ENCODE measurements at places on chromosomes 4 and X. TPM values are rescaled to one million over a fixed set of nuclear protein-coding genes. Genes with fewer than 3 reads are reported as not detected.

The RHOXF1 gene
- 1.2 TPM for total RNA-seq

The UGT8 gene
- 0.74 TPM for total RNA-seq

The VCX3B gene
- not detected for total RNA-seq

The HMX1 gene
- total RNA-seq: not detected

The GRID2 gene
- not detected for total RNA-seq

The PWWP3B gene
- not detected for total RNA-seq

The PDE6B gene
- 18.9 TPM for total RNA-seq

DNA sequence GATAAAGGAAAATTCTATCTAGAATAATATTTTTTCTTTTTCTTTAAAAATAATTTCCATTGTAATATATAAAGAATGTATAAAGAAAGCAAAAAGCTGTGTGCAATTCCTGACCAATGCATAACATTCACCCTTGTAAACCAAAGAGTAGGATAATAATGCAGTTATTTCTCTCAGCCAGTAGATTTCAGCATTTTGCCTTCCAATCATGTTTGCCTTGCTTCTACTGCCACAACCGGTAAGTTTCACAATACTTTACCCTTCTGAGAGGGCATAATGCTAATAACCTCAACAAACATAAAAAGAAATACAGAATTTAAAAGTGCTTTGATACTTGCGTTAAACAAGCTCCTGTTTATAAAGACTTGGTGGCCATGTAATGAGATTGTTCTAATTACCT is 59.9 kb downstream of the CHIC2 start:
- H3K36me3 ChIP-seq: peaks cover 10% of the 10 kb centered on the region
- H3K27ac ChIP-seq: no peak overlapping the region
- DNase-seq: no peak
- no peaks in the 10 kb centered on the region for H3K27me3 ChIP-seq

DNA sequence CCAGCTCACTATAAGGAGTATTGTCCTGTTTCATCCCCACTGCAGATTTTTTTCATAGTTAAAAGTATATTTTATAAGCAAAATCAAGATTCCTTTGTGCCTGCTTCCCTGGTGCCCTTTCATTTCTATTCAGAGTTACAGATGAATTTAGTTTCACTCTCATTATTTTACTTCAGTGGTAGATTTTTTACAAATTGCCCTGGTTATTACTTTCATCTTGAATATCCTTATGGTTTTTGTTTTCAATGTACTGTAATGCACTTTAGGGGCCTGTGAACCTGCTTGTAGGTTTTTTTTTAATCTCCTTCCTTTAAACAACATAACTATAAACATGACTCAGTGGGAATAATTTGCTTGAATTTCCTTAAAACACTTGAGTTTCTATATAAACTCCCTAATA is 126.8 kb downstream of the GPR143 start:
- no peak overlapping the region for H3K27ac ChIP-seq
- DNase-seq: no peak
- H3K4me3 ChIP-seq: no peak overlapping the region
- no peaks in the 10 kb centered on the region for H3K27me3 ChIP-seq

GRCh38 chr4:165325732-165326512 is 1.5 kb upstream of the MSMO1 start:
- peaks cover 10% of the 10 kb centered on the region for H3K36me3 ChIP-seq
- H3K27me3 ChIP-seq: no peaks in the 10 kb centered on the region
- DNase-seq: peak; percentile 12
- peak overlapping the region; percentile 81 for H3K27ac ChIP-seq
- no peak overlapping the region for H3K4me3 ChIP-seq
- H3K4me1 ChIP-seq: peaks cover 9% of the 10 kb centered on the region

- H3K27ac ChIP-seq: no peak overlapping the region
- no peak for DNase-seq
- H3K36me3 ChIP-seq: peaks cover 1% of the 10 kb centered on the region
Observed at GRCh38 chr4:25966171-25966570, 52.2 kb downstream of the SMIM20 start.

DNA sequence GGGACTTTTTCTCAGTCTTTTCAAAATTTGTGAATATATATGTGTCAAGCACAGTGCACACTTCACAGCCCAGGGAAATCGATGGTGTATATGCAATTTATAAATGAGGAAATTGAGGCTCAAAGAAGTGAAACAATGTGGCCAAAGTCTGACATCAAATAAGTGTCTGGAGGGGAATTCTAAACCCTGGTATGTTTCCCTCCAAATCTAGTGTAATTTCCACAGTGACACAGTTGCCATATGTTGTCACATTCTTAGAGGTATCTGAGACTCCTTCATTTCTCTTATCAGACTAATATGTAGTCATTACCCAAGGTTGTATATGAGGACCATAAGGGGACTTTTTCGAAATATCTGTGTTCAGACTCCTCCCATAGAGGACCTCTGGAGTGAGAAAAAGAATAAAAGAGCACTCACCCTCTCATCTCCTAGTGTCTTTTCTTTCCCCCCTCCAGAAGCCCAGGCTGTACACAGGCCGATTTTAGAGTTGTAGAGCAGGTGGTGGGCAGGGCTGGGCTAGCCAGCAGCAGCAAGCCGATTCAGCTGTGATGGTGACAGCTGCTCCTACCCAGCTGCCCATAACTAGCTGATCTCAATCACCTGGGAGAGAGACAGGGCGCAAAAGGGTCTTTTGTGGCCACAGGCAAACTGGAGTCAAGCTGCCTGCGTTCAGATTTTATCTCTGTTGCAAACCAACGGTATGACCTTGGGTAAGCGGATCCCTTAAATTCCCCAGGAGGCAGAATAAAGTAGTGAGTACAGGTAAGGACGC is 55.1 kb downstream of the CLCN5 start:
- no peak overlapping the region for H3K27ac ChIP-seq
- no peak overlapping the region for H3K4me3 ChIP-seq
- H3K4me1 ChIP-seq: no peaks in the 10 kb centered on the region
- no peak for DNase-seq

DNA sequence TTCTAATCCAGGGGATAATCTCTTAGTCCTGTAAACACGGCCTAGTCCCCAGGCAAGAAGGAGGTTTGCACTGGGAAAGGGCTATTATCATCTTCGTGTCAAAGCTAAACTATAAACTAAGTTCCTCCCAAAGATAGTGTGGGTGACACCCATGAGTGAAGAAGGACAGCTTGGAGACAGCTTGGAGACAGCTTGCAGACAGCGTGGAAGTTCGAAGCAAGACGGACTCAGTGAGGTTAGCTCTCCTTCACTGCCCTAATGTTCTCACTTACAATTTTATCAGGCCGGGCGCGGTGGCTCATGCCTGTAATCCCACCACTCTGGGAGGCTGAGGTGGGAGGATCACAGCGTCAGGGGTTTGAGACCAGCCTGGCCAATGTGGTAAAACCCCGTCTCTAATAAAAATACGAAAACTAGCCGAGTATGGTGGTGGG is 19.2 kb upstream of the PLCXD1 start:
- no peaks in the 10 kb centered on the region for H3K4me1 ChIP-seq
- no peak for DNase-seq
- H3K36me3 ChIP-seq: no peaks in the 10 kb centered on the region
- H3K4me3 ChIP-seq: no peak overlapping the region

GRCh38 chr4:43047058-43047457 is 154.5 kb downstream of the GRXCR1 start:
- no peak overlapping the region for H3K27ac ChIP-seq
- H3K27me3 ChIP-seq: no peaks in the 10 kb centered on the region
- no peak for DNase-seq
- no peaks in the 10 kb centered on the region for H3K36me3 ChIP-seq

DNA sequence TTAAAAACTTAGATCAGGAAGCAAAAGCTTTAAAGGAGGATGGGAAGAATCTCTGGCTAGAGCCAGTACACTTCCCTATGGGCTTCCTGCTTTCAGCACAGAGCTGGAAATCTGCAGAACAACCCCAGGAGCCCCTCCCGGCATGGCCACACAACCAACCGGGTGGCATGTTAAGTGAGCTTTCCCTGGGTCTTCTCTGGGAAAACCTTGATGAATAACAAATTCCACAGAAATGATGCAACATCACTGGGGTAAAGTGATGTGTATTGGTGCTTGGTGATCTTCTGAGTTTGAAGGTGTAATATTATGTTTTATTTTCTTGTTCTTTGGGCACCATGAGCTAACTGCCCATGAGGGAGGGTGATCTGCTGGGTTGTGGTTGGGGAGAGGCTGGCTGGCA is 22.1 kb downstream of the NHS start:
- H3K27me3 ChIP-seq: peaks cover 47% of the 10 kb centered on the region
- H3K4me1 ChIP-seq: no peaks in the 10 kb centered on the region
- no peak overlapping the region for H3K4me3 ChIP-seq
- no peaks in the 10 kb centered on the region for H3K36me3 ChIP-seq
- no peak overlapping the region for H3K27ac ChIP-seq

DNA sequence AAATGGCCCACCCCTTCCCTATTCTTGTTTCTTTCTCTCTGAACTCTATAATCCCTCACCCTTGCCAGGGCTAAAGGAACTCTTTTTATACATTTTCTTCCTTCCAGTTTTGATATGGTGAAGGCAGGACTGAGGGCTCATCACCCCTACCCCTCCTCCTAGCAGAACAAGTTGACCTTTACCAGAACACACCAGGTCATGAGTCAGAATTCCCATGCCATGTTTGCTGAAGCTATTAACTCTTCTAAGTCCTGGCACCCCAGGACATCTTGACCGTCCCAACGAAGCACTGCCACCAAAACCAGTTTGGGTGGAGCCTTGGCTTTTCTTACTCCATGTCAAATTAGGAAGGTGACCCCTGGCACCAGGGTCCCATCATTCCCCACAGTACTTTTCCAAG is 57.5 kb upstream of the DYNLT3 start:
- H3K27me3 ChIP-seq: peaks cover 55% of the 10 kb centered on the region
- no peak overlapping the region for H3K27ac ChIP-seq
- no peaks in the 10 kb centered on the region for H3K36me3 ChIP-seq
- DNase-seq: no peak
- H3K4me3 ChIP-seq: peak overlapping the region; percentile 17

GRCh38 chr4:176792326-176793059 is at the start of gene VEGFC:
TSS of gene VEGFC (minus strand) at chr4:176792922. CDS start at chr4:176792311, 611 bp downstream.
- H3K27ac ChIP-seq: no peak within 1 kb of the TSS
- H3K4me1 ChIP-seq: peaks cover 6% of the 10 kb centered on the region
- peaks cover 3% of the 10 kb centered on the region for H3K36me3 ChIP-seq
- peaks cover 52% of the 10 kb centered on the region for H3K27me3 ChIP-seq
- peak within 1 kb of the TSS; percentile 75 for H3K4me3 ChIP-seq

DNA sequence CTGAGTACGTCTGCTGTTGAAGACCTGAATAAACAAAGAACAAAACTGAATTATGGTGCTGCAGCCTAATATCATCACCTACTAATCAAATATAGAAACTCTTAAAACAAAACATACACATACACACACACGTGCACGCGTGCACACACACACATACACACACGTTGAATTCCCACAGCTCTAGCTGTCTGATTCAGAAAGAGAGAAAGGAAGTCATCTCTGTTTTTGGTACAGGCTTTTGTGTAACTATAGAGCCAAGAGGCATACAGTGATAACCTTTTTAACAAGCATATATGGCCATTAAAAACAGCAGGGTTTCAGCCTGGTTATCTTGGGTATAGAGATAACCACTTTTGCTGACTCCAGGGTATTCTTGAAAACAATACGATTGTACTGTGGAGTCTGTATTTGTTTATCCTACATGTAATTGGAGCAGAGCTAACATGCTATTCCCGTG is 823.2 kb downstream of the CCSER1 start:
- H3K36me3 ChIP-seq: no peaks in the 10 kb centered on the region
- no peaks in the 10 kb centered on the region for H3K4me1 ChIP-seq
- H3K27me3 ChIP-seq: no peaks in the 10 kb centered on the region

Data from activated T-cell treated with anti-CD3 and anti-CD28 coated beads, Interleukin-2, amount 50 U/mL, for 72 hours (primary cell).